ENCODE measurements at places on chromosomes 3 and 15. TPM values are rescaled to one million over a fixed set of nuclear protein-coding genes. Genes with fewer than 3 reads are reported as not detected.

TMEM158 gene
- total RNA-seq = 248 TPM

CHRM5 gene
- total RNA-seq = not detected

TUSC7 gene
- not detected for total RNA-seq

SV2B gene
- 0.10 TPM for total RNA-seq

DOCK3 gene
- 1.4 TPM for total RNA-seq

KAT2B gene
- 10.2 TPM for total RNA-seq

POLQ gene
- 17.3 TPM for total RNA-seq

INSYN1 gene
- total RNA-seq = 0.53 TPM

- DNase-seq = no peak
Observed at GRCh38 chr3:141681390-141681780, 56.7 kb upstream of the RNF7 start.

- DNase-seq = no peak
Observed at GRCh38 chr3:73052857-73053256, 8.6 kb upstream of the EBLN2 start.

GRCh38 chr3:69161587-69162307, 39.4 kb upstream of the LMOD3 start:
- DNase-seq = peak; percentile 57

DNA sequence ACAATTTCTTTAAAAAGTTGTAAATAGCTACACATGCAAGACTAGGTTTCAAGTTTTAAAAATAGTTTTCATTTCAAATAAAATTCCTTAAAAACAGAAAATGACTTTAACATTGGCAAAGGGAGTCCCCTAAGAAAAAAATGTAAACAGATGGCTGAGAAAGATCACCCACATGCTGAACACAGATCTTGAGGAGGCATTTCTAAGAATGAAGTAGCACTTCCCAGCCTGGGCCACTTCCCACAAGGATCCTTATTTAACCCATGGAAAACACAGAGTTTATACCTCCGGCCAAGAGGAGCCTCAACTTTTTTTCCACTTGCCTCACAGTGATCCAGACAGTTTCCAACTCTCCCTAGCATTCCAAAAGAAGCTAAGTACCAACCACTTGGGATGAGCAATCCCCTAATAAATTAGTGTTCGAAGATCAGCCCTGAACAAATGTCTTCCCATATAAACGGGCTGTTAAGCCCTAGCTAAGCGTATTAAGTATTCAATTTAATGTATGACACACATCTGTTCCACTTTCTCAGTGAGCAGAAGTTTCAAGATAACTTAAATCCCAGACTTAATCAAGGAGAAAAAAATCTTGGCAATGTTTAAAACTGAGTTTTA, 61.4 kb downstream of the GADL1 start:
- no peak for DNase-seq

DNA sequence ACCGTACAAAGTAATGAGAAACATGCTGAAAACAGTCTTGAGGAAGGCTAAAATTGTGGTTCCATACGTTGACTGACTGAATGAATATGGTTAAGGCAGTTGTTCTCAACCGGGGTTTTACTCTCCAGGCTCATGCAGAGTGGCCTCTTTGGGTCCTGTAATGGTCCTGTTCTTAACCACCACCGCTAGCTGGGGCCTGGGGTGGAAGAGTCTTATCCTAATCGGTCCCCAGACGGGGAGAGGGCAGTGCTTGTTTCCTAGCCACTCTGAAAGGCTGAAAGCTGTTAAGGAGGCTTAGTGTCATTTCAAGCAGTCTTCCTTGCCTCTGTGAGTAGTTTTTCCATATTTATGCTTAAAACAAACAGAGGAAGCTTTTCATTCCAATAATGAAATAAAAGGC, 32.0 kb downstream of the SELENOT start:
- no peak for DNase-seq

DNA sequence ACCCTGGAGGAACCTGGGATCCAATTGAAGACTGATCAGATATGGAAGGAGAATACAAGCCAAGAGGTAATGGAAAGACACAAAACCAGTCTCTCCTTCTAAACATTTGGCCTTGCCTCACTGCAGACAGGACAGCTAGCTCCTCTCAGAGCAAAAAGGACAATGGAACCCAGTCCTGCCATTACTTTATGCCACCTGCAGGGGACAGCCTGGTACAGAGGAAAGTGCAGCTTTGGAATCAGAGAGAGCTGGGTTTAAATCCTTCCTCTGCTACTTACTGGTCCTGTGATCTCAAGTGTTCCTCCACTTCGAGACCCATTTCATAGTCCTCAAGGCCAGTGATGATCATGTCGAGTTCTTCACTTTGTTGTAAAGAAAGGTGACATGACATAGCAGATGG, 159.4 kb upstream of the SMAD3 start:
- DNase-seq = peak; percentile 29

GRCh38 chr3:13234666-13235065, 161.4 kb upstream of the IQSEC1 start:
- no peak for DNase-seq

DNA sequence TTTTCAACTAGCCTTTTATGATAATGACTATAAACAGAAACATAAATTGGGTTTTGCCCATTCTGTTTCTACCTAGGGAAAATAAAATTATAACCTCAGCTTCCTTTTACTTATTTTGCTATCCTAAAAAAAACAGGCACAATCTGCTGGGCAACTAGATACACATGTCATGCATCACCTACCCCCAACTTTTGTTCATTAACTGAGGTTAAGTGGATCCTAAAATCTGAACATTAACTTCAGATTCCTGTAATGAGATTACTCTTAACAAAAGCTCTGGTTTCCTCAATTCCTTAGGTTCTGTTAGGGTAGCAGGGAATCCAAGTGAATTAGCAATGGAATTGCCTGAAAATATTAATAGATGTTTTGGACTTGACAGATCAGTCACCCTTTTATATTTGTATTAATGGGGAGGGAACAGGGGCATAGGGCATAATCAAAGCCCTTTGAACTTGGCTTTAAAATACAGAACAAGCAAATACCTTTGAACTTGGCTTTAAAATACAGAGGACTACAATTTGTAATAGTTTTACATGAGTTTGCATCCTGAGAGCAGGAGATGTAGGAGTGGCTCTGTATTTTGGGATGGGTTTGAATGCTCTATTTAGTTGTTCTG, 106.6 kb downstream of the FEZF2 start:
- DNase-seq = no peak

DNA sequence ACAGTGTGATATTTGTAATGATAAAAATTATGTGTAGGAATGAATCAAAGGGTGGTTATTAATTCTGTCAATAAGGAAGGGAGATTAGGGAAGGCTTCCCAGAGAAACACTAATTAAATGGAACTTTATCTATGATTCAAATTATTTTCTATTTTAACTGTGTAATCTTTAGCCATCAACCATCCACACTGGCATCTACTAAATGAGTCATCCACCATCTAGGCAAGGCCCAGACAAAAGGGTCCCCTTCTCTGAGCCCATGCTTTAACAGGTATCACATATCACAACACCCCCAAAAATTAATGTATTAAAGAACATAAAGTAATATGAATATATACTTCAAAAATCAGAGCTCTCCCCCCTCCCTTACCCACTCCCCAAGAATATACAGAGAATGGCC, 19.9 kb upstream of the TPM1 start:
- DNase-seq = no peak

DNA sequence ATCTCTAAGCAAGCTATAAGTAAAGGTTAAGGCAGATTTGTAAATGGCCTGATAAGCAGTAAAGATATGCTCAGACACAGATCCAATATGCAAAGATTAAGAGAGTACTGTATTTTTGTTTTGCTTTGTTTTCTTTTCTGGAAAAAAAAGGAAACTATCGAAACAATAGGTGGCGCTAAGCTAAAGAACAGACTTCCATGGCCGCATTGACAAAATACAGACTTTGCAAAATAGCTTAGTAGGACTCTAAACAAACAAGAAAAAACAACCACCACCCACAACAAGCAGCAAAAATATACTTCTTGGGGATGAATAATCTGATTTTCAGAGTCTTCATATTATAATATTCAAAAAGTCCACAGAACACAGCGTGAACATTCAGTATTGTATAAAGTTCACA, 758.4 kb upstream of the ROBO1 start:
- no peak for DNase-seq

DNA sequence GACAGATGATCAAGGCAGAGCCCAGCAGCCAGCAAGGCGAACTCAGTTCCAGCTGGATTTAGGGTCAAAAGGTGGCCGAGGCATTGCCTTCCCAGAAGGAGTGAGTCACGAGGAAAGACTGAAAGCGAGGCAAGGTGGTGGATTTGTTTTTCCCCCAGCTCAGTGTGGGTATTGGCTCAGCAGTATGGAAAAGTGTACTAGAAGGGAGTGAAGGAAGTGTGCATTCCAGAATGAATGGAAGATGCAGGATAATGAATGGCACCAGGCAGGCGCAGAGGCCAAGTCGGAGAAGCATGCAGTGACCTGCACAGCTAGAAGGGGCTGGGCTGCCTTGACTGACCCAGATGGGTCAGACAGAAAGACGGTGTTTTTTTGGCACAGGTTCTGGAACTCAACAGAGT, 46.3 kb downstream of the FOXP1 start:
- DNase-seq = peak; percentile 95

GRCh38 chr3:124132813-124133212, 140.9 kb upstream of the ROPN1 start:
- no peak for DNase-seq

DNA sequence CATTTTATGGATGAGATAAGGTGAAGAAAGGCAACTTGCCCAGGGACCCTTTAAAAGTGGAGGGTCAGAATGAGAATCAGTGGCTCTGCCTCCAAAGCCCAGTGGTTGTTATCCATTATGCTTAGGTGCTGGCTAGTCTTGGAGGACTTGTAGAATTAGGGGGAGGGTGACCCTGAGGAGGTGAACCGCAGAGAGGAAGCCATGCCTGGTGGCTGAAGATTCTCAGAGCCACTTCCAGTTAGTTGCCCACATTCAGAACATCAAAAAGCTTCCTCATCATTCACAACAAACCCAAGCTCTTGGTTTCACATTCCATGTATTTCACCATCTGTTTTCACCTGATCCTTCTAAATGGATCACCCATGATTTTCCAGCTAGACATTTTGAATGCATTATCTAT, 11.2 kb downstream of the EBLN2 start:
- no peak for DNase-seq

GRCh38 chr15:94002041-94002440, 229.3 kb upstream of the MCTP2 start:
- no peak for DNase-seq

GRCh38 chr3:71310359-71310979, 273.1 kb downstream of the FOXP1 start:
- peak; percentile 7 for DNase-seq

Data from HT1080 (cell line).